H4 (cell line): ENCODE measurements at places on chromosomes 7 and 10.
A peak's percentile ranks its signal among the peaks of the same experiment; 100 is the strongest.

GRCh38 chr7:12111422-12112405 is 99.4 kb upstream of the TMEM106B start:
- DNase-seq, result no peak

DNA sequence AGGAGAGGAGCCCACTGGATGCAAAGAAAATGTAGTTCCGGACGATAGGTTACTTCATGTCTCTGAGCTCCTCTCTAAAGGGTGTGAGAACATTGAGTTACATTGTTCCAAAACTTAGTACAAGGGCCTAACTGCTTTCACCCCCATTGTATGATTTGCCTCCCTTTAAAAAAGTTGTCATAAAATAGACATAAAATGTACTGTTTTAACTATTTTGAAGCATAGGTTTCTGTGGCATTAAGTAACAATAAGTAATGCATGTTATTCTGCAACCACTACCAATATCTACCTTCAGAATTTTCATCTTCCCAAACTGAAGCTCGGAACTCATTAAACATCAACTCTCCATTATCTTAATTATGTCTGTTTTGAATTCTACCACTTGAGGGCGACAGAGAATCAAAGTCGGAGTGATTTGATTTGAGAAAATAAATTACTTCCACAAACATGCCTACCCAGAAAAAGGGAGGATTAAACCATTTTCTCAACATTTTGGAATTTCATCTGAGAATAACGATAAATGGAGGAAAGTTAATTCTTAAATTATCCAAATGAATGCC is 2.7 kb downstream of the IGFBP1 start:
- peak; percentile 68 for DNase-seq

DNA sequence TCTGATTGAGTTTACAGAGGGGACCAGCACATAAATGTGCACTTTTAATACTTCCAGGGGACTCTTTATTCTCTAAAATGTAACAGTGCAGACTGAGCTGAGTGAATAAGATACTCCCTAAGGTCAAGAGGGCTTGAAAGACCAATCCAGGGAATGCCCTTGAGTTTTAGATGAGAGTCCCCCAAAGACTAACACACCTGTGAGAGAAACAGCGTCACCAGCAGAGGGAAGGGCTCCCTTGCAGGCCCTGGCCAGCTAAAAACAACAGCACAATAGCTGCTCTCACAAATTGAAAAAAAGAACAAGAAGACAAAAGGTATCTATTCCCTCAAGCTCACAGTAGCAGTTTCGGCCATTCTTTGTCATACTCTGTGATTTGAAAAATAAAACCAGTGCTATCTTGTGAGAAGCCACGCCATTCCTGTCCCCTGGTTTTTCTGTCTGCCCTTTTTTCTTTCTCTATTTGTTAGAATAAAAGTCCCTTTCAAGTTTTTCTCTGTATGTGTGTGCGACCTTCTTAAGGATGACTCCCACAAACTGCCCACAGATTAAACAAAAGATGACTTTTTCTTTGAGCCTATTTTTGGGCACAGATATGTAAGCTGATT is 230.4 kb upstream of the BMPER start:
- DNase-seq, result no peak

GRCh38 chr7:75776295-75776971 is 4.4 kb upstream of the CCL26 start:
- peak; percentile 96 for DNase-seq

DNA sequence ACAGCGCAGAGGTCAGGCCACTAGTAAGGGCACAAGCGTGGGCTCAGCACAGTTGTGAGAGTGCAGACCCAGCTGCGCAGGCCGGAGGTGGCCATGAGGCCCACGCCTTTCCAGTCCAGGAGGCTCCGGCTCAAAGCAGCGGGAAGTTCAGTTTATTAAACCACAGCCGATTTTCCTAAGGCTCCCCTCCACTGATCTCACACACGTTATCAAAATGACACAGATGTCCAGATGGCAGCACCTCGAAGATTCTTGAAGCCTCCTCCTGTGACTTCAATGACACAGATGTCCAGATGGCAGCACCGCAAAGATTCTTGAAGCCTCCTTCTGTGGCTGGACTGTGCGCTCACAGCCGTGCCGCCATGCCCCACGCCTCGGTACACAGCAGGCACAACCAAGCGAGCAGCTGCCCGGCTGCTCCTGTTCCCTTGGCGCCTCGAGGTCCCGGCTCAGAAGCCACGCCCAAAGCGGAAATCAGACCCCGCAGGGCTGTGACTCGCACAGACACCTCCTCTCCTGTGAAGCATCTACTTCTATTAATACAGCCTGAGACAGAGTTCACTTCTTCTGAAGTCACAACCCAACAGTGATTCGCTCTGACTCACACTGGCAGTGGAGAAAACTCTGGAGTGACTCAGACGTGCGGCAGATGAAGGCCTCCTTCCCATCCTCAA is 122.7 kb downstream of the MAD1L1 start:
- DNase-seq, result peak; percentile 98

DNA sequence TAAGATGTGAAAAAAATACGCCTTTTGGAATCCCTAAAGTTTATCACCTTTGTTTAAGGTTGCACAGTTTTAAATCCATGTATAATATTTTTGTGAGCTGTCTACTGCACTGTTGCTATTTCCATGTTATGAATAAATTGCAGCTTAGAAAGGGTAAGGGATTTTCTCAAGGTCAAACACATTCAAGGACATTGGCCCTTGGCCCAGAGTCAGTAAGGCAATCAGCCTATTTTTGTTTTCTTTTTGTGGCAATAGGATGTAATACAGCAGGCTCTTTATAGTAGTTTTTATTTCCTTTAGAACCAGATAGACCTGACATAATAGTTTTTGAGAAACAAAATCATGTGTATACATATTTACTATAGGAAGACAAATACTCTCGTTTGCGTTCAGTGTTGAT is 219.8 kb downstream of the ACTR3B start:
- no peak for DNase-seq

- DNase-seq, result no peak
Measured at GRCh38 chr7:33762151-33762910, 143.0 kb upstream of the BMPER start.

GRCh38 chr10:70759781-70760180 is 25.4 kb downstream of the TBATA start:
- DNase-seq, result no peak

GRCh38 chr7:30983042-30983913 is 19.5 kb downstream of the GHRHR start:
- peak; percentile 92 for DNase-seq
